ENCODE measurements at places on chromosomes 5 and 9. TPM values are rescaled to one million over a fixed set of nuclear protein-coding genes. Genes with fewer than 3 reads are reported as not detected.

GRCh38 chr5:59586841-59587240, 306.7 kb downstream of the PDE4D start:
- DNase-seq: no peak

GRCh38 chr9:112326194-112326593, 7.2 kb downstream of the PTBP3 start:
- no peak for DNase-seq

GRCh38 chr5:170104299-170104698, 1.4 kb upstream of the FOXI1 start:
- DNase-seq: no peak

The DNAJC18 gene
- 6.8 TPM for total RNA-seq

GRCh38 chr9:118059484-118060278, 355.5 kb downstream of the TLR4 start:
- no peak for DNase-seq

- DNase-seq: no peak
Observed at GRCh38 chr9:97773723-97774122, 76.6 kb upstream of the XPA start.

GRCh38 chr5:17327048-17327625, 109.7 kb downstream of the BASP1 start:
- DNase-seq: no peak

- DNase-seq: no peak
Observed at GRCh38 chr9:135394131-135394530, 85.5 kb upstream of the PPP1R26 start.

DNA sequence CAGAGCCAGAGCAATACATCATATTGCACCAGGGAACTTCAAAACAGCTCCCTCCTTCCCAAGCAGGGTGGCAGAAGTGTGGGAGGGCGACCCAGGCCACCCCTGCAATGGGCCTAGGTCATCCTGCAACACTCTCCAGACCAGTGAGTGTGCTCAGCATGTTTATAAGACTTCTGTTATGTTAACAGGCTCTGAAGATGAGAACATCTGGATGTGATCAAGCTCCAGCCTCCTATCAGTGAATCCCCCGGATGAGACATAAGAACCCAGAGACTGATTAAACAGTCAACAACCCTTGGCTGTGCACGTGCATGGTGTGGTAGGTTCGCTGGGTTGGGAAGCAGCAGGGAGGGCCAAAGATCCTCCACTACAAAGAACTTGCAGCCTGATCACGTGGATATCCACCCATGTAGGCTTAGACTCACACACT, 63.3 kb downstream of the ABCA1 start:
- DNase-seq: no peak

DNA sequence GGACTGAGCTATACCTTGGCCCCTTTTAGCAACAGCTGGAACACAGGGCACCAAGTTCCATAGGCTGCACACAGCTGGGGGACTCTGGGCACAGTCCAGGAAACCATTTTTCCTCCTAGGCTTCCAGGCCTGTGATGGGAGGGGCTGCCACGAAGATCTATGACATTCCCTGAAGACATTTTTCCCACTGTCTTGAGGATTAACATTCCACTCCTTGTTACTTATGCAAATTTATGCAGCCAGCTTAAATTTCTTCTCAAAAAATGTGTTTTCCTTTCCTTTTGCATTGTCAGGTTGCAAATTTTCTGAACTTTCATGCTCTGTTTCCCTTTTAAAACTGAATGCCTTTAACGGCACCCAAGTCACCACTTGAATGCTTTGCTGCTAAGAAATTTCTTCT, 580.1 kb upstream of the FTMT start:
- DNase-seq: no peak

The STKLD1 gene
- total RNA-seq: not detected

GRCh38 chr5:120509053-120509452, 45.0 kb downstream of the PRR16 start:
- no peak for DNase-seq

DNA sequence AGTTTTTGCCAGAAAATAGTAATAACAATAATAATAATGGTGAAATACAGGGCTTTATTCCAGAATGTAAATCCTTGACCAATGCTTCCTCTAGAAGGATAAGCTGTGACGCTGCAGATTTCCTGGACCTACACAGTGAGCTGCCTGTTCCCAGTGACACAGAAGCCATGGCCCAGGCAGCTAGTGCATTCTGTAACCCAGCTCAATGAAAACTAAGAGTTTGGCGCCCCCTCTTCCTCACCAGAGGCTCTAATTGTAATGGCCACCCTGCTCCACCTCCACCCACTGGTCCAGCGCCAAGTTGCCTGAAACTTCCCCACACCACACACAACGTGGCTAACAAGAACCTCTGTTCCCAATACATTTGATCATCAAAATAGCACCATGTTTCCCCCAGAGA, 248.1 kb downstream of the CETN3 start:
- no peak for DNase-seq

DNA sequence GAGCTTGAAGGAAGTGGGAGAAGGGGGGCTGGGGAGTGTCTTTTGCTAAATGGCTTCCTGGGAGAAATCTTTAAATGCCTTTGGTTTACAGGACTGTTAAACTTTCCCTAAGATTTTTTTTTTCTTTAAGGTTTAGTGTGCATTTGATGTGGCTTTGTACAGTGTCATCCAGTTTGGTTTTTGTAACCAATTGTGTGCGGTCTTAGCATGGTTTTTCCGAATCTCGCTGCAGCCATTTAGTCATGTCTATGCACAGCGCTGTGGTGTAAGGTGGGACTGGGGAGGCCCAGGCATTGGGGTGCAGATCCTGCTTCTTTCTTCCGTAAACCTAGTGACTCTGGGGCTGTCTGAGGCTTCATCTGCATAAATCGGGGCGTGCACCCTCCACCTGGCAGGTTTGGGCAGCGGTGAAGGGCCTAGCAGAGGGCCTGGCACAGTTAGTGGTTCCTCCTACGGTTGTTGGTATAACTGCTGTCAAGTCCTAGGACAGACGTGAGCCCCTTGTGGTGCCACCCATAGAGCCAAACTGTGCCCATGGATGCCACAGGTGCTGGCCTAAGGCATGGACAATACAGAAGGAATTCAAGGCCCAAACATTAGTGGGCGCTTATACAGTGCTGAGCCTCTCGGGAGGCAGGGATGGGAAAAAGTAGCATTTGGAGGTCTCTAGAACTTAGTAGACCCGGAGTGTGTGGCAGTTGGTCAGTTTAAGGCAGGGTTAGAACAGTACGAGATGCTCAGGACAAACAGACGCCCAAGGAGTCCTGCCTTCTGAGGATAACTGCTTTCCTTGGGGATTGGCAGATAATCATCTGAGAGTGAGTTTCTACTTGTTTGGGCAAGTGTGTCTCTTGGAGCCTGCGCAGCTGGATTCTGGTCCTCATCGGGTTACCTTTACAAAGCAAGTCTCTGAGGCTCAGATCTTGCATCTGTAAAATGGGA, 1.5 kb downstream of the PRRC2B start:
- no peak for DNase-seq

The DMGDH gene
- total RNA-seq: 1.8 TPM

GRCh38 chr5:171246231-171246630, 62.8 kb upstream of the TLX3 start:
- no peak for DNase-seq

DNA sequence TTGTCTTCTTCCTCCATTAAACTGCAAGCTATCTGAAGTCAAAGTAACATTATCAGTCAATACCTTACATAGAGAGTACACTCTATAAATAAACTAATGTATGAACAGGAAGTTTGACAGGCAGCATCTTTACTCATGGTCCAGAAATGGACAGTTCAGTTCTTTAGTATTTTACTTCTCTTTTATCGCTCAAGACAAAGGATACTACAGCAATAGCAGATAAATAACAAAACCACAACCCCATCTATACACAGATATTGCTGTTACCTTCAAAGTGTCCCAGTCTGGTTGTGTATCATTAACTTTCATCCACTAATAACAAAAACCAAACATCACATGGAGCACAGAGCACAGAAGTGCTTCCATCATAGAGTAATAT, 46.4 kb downstream of the SEMA5A start:
- DNase-seq: no peak

- no peak for DNase-seq
Observed at GRCh38 chr9:37679649-37680402, 29.1 kb downstream of the FRMPD1 start.

The PCDHAC2 gene
- total RNA-seq: 2.1 TPM

GRCh38 chr5:32144378-32145207, 29.5 kb downstream of the GOLPH3 start:
- DNase-seq: no peak

DNA sequence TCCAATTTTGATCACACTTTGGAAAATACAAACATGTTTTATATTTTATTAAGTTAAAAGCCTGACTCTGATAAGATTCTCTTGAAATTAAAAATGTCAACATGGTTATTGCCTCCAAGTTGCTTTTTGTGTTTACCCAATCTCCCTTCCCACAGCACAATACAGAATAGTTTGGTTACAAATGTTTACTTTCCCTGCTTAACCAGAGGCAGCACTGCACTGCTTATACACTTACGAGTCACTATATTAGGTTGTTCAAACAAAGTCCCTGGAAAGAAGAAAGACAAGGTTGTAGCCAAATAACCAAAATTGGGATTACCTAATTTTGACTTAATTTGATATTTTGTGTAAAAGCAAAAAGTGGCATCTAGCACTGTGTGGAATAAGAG, 25.9 kb downstream of the SRFBP1 start:
- no peak for DNase-seq

DNA sequence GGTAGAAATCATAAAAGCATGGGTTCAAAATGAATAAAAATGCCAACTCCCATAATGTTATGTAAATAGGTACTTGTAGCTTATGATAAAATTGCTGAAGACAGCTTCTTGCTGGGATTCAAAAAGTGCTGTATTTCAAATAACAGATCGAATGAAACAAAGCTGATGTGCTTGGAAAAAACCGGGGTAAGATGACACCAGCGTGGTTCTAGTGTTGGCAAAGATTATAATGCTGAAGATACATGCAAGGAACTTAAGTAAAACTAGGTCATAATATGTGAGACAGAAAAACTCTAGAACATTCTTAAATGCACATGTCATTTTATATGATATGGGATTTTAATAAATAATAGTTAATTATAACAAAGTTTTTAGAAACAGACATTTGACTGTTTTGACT, 44.4 kb upstream of the APC start:
- no peak for DNase-seq

GRCh38 chr9:70418822-70419555, 4.5 kb upstream of the KLF9 start:
- DNase-seq: peak; percentile 99

The PDCD1LG2 gene
- total RNA-seq: 2.8 TPM

- DNase-seq: no peak
Observed at GRCh38 chr9:134607971-134608370, 33.6 kb upstream of the COL5A1 start.

GRCh38 chr9:35140093-35140492, 21.7 kb upstream of the UNC13B start:
- DNase-seq: no peak

DNA sequence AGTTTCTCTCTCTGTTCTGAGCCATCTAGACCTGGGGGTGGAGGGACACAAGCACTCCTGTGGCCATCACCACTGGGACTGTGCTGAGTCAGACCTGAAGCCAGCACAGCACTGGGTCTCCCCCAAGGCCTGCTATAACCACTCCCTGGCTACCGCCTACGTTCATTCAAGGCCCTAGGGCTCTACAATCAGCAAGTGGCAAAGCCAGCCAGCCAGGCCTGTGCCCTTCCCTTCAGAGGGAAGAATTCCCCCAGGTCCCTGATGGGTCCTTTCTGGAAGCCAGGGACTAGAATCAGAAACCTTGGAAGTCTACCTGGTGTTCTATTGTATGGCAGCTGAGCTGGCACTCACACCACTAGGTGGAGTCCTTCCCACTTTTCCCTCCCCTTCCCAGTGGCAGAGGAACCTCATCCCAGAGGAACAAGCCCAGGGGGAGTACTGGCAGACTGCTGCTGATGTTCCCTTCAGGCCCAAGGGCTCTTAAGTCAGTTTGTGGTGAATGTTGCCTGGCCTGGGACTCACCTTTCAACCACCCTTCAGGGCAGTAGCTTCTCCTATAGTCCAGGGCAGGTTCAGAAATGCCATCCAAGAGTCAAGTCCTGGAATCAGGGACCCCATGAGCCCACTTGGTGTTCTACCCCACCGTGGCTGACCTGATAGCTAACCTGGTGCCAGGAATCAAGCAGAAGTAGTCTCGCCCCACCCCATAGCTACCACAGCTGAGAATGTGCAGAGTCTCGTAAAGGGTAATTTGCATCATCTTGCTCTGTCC, 20.0 kb downstream of the JMY start:
- DNase-seq: no peak

- DNase-seq: no peak
Observed at GRCh38 chr9:16725066-16725465, 145.4 kb downstream of the BNC2 start.

DNA sequence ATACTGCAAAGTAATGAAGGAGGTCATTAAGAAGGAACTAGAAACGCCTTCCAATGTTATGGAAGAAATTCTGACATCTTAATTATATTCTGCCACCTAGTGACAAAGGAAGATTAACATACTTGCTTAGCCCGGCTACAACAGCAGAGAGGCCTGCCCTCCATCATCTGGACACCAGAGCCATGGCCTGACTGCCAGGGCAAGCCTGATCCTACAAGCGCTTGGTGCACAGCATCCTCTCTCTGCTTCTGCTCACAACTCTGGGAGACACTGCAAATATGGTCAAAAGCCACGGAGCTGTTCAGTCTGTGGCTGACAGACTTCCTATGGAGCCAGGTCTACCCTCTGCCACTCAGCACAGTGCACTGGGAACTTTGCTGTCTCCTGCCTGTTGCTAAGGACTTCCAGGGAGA, 87.3 kb upstream of the SLC44A1 start:
- DNase-seq: peak; percentile 95
